IMR-90 (cell line): ENCODE measurements at places on chromosomes 6 and 20. TPM values are rescaled to one million over a fixed set of nuclear protein-coding genes. Genes with fewer than 3 reads are reported as not detected.

Gene SYCP2
- 0.18 and 0.56 TPM in 2 replicates for total RNA-seq

Gene FAM217A
- not detected in 2 replicates for total RNA-seq

Gene IL20RA
- under 0.01 TPM in 1 of 2 replicates, not detected in the other for total RNA-seq

Gene TSPO2
- not detected in 2 replicates for total RNA-seq

GRCh38 chr20:20303742-20304141 lies 64.2 kb upstream of the INSM1 start:
- no peak overlapping the region for H3K27ac ChIP-seq
- no peaks in the 10 kb centered on the region for H3K4me1 ChIP-seq
- H3K4me3 ChIP-seq, result no peak overlapping the region
- no peak for DNase-seq
- no peaks in the 10 kb centered on the region for H3K36me3 ChIP-seq

DNA sequence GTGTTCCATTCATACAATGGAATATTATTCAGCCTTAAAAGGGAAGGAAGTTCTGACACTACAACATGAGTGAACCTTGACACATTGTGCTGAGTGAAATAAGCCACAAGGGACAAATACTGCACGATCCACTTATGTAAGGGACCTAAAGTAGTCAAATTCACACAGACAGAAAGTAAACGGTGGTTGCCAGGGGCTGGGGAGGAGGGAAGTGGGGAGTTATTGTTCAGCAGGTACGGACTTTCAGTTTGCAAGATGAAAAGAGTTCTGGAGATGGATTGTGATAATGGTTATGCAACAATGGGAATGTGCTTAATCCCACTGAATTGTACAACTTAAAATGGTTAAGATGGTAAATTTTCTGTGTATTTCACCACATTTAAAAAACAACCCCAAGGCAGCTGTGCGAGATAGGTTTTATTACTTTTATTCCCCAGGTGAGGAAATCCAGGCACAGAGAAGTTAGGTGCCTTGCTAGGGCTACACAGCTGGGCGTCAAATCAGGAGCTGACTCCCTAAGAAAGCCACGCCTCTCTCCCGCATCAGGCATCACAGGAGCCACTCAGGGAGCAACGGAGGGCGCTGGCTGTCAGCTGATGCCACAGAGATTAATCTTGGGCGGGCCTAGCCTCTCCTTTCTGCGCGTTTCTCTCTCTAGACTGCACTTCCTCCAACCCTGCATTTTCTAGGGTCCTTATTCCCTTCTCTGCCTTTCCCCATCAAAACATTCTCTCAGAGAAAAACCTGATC lies 9.3 kb upstream of the TRAF3IP2 start:
- DNase-seq, result no peak
- H3K36me3 ChIP-seq, result no peaks in the 10 kb centered on the region; the same call in 1 of the 2 replicates
- no peaks in the 10 kb centered on the region for H3K4me1 ChIP-seq

DNA sequence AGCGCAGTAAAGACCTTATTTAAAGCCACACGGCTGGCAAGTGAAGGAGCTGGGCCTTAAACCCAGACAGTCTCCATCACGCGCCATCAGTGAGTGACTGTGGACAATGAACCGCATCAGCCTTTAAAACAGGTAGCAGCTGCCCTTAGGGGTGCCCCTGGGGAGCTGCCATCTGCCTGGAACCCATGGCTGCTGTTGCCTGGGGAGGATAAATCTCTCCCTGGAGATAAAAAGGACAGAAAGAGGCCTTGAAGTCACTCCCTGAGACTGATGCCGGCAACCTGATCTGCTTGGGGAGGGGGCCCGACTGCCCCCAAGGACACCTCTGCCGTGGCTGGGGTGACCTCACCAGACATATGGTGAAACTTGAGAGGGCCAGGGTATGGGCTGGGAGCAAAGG lies 73.5 kb downstream of the PREX1 start:
- H3K36me3 ChIP-seq, result no peaks in the 10 kb centered on the region
- no peak overlapping the region for H3K4me3 ChIP-seq
- H3K27ac ChIP-seq, result no peak overlapping the region
- DNase-seq, result no peak
- peaks cover 6% of the 10 kb centered on the region; the same call in 1 of the 2 replicates for H3K27me3 ChIP-seq

- H3K36me3 ChIP-seq, result no peaks in the 10 kb centered on the region
- no peaks in the 10 kb centered on the region for H3K4me1 ChIP-seq
- no peak overlapping the region for H3K4me3 ChIP-seq
- H3K27me3 ChIP-seq, result peaks cover 44% of the 10 kb centered on the region
These were observed 32.2 kb upstream of the MICB start for GRCh38 chr6:31465718-31466117.

DNA sequence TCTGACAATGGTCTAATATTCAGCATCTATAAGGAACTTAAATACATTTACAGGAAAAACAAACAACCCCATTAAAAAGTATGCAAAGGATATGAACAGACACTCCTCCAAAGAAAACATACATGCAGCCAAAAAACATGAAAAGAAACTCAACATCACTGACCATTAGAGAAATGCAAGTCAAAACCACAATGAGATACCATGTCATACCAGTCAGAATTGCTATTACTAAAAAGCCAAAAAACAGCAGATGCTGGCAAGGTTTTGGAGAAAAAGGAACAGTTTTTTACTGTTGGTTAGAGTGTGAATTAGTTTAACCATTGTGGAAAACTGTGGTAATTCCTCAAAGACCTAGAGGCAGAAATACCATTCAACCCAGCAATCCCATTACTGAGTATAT lies 339.0 kb upstream of the ADGRB3 start:
- no peak overlapping the region for H3K4me3 ChIP-seq
- H3K36me3 ChIP-seq, result no peaks in the 10 kb centered on the region
- no peak overlapping the region for H3K27ac ChIP-seq
- H3K4me1 ChIP-seq, result no peaks in the 10 kb centered on the region
- DNase-seq, result no peak

GRCh38 chr20:23880417-23880816 lies 869 bp upstream of the CST5 start:
- H3K36me3 ChIP-seq, result no peaks in the 10 kb centered on the region
- H3K27me3 ChIP-seq, result no peaks in the 10 kb centered on the region
- H3K4me3 ChIP-seq, result no peak overlapping the region
- peak; percentile 3 for DNase-seq
- H3K27ac ChIP-seq, result no peak overlapping the region
- H3K4me1 ChIP-seq, result no peaks in the 10 kb centered on the region

- H3K36me3 ChIP-seq, result no peaks in the 10 kb centered on the region
- no peaks in the 10 kb centered on the region for H3K27me3 ChIP-seq
- H3K4me3 ChIP-seq, result no peak overlapping the region
- no peak for DNase-seq
These were observed 29.4 kb upstream of the TPD52L1 start for GRCh38 chr6:125124049-125124669.

- 0 out of 2 replicates have a peak, but pooled peaks cover 2% of the 10 kb centered on the region for H3K4me1 ChIP-seq
- H3K27me3 ChIP-seq, result peaks cover 9% of the 10 kb centered on the region
- no peak overlapping the region for H3K4me3 ChIP-seq
These were observed 23.9 kb upstream of the YWHAB start for GRCh38 chr20:44861531-44862006.

- no peak overlapping the region for H3K4me3 ChIP-seq
- no peak for DNase-seq
- H3K27me3 ChIP-seq, result no peaks in the 10 kb centered on the region
- peaks cover 6% of the 10 kb centered on the region for H3K36me3 ChIP-seq
- H3K27ac ChIP-seq, result no peak overlapping the region
These were observed 48.0 kb downstream of the PHIP start for GRCh38 chr6:79030023-79030422.

DNA sequence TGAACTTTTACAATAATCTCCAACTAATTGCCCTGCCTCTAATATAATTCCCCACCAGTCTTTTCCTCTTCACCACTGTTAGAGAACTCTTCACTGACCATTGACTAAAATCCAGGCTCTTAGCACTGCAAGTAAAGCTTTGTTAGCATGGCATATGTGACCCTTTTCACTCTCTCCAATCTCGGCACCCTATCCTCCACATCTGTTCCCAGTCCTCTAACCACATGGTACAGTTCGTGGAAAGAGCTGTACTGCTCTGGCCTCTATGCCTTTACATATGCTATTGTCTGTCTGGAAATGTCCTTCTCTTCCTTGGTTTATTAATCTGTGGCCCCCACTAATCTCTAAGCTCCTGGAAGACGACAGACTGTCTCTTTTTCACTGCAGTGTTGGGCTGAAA lies 63.0 kb upstream of the EIF2S2 start:
- no peak overlapping the region for H3K4me3 ChIP-seq
- H3K27me3 ChIP-seq, result peaks cover 21% of the 10 kb centered on the region
- H3K27ac ChIP-seq, result no peak overlapping the region
- no peaks in the 10 kb centered on the region for H3K4me1 ChIP-seq
- no peaks in the 10 kb centered on the region for H3K36me3 ChIP-seq

GRCh38 chr6:125316621-125317020 lies 14.9 kb upstream of the HDDC2 start:
- H3K27ac ChIP-seq, result no peak overlapping the region
- H3K27me3 ChIP-seq, result peaks cover 11% of the 10 kb centered on the region
- DNase-seq, result no peak
- no peak overlapping the region for H3K4me3 ChIP-seq
- H3K36me3 ChIP-seq, result no peaks in the 10 kb centered on the region
- H3K4me1 ChIP-seq, result no peaks in the 10 kb centered on the region

DNA sequence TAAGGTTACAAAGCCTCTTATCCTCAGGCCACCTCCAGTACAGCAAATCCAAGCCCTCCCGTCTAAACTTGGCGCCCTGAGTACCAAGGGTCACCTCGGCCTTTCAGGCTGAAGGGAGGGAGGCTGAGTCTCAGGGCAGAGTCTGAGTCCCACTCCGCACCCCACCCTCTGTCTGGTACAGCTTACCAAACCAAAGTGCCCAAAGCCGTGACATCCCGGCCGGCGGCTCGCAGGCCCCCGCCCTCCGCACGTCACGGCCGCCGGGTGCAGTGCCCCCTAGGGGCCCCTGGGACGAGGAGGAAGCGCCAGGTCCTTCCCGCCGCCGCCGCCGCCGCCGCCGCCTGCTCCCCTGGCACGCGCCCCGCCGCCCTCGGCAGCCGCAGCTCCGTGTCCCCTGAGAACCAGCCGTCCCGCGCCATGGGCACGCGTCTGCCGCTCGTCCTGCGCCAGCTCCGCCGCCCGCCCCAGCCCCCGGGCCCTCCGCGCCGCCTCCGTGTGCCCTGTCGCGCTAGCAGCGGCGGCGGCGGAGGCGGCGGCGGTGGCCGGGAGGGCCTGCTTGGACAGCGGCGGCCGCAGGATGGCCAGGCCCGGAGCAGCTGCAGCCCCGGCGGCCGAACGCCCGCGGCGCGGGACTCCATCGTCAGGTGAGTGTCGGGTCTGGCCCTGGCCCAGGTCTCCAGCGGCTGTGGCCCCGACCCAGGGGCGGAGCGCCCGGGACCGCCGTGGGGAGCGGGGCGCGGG lies at the start of gene MTHFD1L:
TSS of gene MTHFD1L (plus strand) at position 297 of the 741 bp plus-strand sequence. CDS start at position 418, 121 bp downstream.
- H3K4me1 ChIP-seq, result peaks cover 9% of the 10 kb centered on the region
- peaks cover 5% of the 10 kb centered on the region; the same call in 1 of the 2 replicates for H3K36me3 ChIP-seq
- no peaks in the 10 kb centered on the region for H3K27me3 ChIP-seq
- peak within 1 kb of the TSS; percentile 99 for H3K27ac ChIP-seq
- DNase-seq, result peak; percentile 91

- no peak overlapping the region for H3K4me3 ChIP-seq
- H3K4me1 ChIP-seq, result no peaks in the 10 kb centered on the region
- no peak overlapping the region for H3K27ac ChIP-seq
- no peak for DNase-seq
These were observed 14.3 kb upstream of the MAP1LC3A start for GRCh38 chr20:34544109-34544796.

GRCh38 chr6:2881423-2881822 lies 21.7 kb downstream of the SERPINB9 start:
- H3K4me1 ChIP-seq, result peaks cover 13% of the 10 kb centered on the region
- no peaks in the 10 kb centered on the region for H3K36me3 ChIP-seq
- no peak for DNase-seq
- no peak overlapping the region for H3K4me3 ChIP-seq
- H3K27me3 ChIP-seq, result no peaks in the 10 kb centered on the region
- no peak overlapping the region for H3K27ac ChIP-seq
